ENCODE measurements at places on chromosomes 12 and 14. TPM values are rescaled to one million over a fixed set of nuclear protein-coding genes. Genes with fewer than 3 reads are reported as not detected.

GRCh38 chr14:69909826-69910550 is 30.8 kb downstream of the SMOC1 start:
- H3K27ac ChIP-seq = no peak overlapping the region
- H3K27me3 ChIP-seq = no peaks in the 10 kb centered on the region
- no peaks in the 10 kb centered on the region for H3K4me1 ChIP-seq
- H3K4me3 ChIP-seq = no peak overlapping the region
- H3K36me3 ChIP-seq = no peaks in the 10 kb centered on the region

DNA sequence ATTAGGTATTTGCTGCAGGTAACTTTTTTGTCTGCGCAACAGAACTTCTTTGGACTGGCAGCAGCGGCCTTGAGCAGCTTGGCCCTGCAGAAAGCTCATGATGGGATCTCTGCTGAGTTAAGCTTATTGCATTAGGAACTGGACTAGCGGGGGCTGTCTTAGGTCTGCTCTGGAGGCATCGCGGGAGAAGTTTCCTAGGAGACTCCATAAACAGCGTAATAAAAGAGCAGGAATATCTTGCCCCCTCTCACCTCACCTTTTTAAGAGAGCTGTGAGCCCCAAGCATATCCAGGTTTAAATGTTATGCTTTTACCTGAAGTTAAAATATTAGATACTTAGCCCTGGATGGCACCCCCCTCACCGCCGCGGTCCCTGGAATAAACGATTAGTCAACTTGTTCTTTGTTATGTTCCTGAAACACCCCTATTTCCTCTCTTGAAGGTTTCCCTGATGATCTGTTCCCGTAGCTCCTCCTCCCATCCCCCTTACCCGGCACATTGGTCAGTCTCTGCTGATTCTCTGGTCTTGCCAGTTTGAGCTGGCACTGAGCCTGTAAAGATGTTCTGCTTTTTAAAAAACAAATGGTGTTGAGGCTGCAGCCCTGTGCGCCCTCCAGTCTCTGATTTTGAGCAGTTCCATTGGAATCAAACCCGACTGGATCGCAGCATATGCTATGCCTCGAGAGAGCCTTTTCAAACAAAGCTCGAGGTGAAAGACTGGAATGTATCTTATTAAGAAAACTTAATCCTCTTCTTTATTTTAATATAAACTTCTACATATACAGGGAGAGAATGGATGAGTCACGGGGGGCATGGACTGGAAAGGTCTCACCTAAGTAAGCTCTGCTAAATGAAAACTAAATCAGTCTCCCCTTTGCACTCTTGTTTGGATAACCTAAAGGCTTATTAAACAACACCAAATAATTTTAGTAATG is 1.9 kb downstream of the MLXIP start:
- H3K36me3 ChIP-seq = peaks cover 3% of the 10 kb centered on the region
- no peaks in the 10 kb centered on the region for H3K27me3 ChIP-seq
- H3K27ac ChIP-seq = peak overlapping the region; percentile 83

DNA sequence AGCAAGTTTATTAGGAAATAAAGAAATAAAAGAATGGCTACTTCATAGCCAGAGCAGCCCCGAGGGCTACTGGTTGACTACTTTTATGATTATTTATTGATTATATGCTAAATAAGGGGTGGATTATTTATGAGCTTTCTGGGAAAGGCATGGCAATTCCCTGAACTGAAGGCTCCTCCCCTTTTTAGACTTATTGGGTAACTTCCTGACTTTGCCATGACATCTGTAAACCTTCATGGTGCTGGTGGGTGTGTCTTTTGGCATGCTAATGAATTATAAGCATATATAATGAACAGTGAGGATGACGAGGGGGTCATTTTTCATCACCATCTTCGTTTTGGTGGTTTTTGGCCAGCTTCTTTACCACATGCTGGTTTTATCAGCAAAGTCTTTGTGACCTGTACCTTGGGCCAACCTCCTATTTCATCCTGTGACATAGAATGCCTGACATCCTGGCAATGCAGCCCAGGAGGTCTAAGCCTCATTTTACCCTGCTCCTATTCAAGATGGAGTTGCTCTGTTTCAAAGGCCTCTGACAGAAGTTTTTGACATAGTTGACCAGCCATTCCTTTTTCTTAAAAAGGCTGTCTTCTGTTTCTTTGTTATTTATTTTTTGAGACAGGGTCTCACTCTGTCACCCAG is 11.1 kb upstream of the PTGES3 start:
- no peaks in the 10 kb centered on the region for H3K36me3 ChIP-seq
- H3K27me3 ChIP-seq = no peaks in the 10 kb centered on the region
- no peak overlapping the region for H3K27ac ChIP-seq
- peaks cover 5% of the 10 kb centered on the region for H3K4me1 ChIP-seq
- no peak overlapping the region for H3K4me3 ChIP-seq

DNA sequence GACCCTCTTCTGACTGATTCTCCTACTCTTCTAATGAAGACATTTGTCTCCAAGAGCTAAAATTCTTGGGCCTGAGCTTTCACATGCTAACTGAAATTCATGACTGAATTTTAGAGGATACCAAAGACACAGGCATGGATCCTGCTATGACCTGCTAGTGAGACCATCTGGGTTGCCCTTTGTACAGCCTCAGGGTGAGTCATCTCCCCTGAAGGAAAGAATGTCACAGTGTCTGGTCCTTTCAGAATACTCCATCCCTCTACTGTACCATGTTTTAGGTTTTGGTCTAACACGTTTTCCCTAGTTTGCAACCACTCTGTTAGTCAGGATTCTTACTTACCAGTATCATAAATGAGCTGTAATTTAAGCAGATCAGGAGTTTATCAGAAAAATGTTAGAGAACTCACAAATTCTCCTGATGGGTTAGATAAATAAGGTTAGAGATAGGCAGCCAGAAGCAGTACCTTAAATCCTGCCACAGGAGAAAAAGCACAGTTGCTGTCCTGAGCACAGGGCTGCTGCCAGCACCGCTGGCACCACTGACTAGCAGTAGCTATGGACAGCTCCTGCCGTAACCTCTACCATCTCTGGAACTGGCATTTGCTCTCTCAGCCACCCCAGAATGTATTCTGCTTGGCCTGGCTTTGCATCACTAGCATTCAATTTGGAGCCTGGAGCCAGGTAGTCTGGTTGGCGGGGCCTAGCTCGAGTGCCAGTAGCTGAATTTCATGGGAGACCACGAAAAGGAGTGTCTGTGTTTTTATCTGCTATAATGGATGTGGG is 127.6 kb downstream of the ANO6 start:
- H3K4me3 ChIP-seq = no peak overlapping the region
- H3K27me3 ChIP-seq = no peaks in the 10 kb centered on the region
- H3K36me3 ChIP-seq = peaks cover 8% of the 10 kb centered on the region
- peaks cover 9% of the 10 kb centered on the region for H3K4me1 ChIP-seq
- peak; percentile 3 for DNase-seq
- no peak overlapping the region for H3K27ac ChIP-seq

GRCh38 chr12:69401940-69402339 is 42.4 kb downstream of the YEATS4 start:
- no peak for DNase-seq
- H3K4me1 ChIP-seq = peaks cover 38% of the 10 kb centered on the region
- peak overlapping the region; percentile 36 for H3K27ac ChIP-seq
- H3K27me3 ChIP-seq = no peaks in the 10 kb centered on the region

The E2F7 gene
- 16.5 TPM for total RNA-seq
